ENCODE measurements at places on chromosomes 13 and 19.

GRCh38 chr13:45941261-45941660 lies 89.7 kb upstream of the SIAH3 start:
- no peak for DNase-seq

- DNase-seq, result no peak
Observed at GRCh38 chr13:73902296-73902695, 231.9 kb downstream of the KLF12 start.

GRCh38 chr19:48833977-48834376 lies 2.3 kb downstream of the HSD17B14 start:
- DNase-seq, result no peak

GRCh38 chr13:58946274-58946673 lies 1217.5 kb downstream of the DIAPH3 start:
- no peak for DNase-seq

DNA sequence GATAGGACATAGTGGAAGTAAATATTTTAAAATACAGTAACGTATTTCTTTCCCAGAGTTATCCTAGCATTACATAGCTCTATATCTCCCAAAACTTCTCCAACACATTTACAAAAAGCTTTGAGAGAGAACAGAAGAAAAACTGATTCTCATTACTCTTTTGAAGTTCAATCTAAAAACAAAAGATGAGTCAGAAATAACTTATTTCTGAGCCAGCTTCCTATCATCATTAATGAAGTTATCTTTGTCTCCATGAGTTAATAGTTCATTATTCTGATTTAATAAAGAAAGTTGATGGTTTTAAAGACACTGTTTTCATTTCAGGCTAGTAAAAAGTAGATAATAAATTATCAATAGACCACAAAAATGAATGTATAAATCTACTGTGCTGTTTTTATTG lies 446.7 kb upstream of the SPRY2 start:
- no peak for DNase-seq

GRCh38 chr19:33819506-33819879 lies 22.8 kb downstream of the KCTD15 start:
- DNase-seq, result no peak

DNA sequence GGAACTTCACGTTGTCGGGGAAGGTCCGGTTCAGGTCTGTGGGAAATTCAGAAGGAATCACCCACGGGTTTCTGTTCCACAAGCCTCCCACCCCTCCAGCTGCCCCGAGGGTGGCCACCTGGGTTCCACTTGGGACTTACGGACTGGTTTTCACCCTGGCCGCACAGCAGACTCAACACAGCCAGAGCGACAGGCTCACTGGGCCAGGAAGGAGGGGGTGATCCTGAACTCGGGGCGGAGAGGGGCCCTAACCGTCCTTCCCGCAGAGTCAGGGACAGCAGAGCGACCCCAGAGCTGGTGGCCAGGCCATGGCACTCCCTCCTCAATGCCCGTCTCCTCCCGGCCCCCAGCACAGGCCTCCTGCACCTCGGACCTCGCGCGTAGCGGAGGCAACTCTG lies 13.0 kb downstream of the GRTP1 start:
- no peak for DNase-seq

DNA sequence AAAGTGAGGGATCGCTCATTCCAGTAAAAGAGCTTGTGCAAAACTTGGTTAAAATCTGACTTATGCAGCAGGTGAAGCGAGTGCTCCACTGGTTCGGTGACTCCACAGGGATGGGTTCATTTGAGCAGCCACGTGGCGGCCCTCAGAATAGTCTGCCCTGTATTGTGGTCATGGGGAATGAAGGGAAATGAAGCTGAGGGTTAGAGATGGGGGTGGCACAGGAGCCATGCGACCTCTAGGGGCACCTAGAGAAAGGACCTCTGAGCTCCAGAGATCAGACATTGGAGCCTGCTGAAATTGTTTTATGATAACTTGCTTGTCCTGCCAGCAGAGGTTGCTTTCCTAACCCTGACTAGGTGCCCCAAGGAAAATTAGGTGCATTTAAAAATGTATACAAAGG lies 26.6 kb downstream of the CBY2 start:
- DNase-seq, result no peak

DNA sequence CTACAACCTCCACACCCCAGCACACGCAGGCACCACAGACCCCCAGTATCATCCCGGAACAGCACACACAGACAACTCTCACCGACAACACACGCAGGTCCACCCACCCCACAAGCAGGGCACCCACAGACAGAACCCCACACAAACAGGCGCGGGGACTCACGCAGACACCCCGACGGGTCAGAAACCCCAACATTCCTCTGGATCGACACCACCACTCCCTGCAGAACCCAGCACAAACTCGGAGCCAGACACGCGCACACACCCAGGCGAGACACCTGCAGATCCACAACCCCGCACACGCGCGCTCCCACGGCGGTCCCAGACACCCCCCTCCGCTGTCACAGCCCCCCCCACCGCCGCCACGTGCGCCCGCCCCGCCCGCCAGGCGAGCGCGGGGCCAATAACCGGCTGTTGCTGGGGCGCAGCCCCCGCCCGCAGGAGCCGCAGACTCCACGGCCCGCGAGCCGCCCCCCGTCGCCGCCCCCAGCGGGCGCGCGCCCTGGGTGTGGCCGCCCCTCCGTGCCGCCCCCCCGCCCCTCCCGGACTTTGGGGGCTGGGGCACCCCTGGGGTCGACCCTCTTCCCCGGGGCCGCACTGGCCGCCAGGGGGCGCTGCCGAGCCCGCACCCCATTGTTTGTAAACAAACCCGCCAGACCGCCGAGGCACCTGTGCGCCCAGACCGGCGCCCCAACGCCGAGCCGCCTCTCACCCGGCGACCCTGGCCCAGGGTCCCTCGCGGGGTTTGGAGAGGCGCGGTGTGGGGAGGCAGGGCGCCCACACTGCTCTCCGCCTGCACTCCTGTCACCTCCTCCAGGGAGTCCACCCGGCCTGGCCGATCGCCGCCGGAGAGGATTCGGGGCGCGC lies 712 bp downstream of the BBC3 start:
- no peak for DNase-seq

DNA sequence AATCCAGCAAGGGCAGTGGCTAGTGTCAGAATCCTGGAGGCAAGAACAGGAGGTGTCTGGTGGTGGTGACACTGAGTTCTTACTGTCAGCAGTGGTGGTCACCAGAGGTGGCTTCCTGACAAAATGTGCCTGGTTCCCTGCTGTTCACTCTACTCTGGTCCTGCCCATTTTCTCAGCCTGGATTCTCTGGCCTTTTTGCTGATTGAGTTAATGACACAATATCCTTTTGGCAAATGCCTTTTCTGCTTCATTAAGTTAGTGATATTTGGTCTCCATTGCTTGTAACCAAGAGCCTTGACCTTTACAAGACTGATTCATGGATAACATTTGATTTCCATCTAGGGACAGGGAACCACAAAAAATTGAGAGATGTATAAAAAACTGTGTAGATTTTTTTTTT lies 51.1 kb downstream of the RFC3 start:
- no peak for DNase-seq

- DNase-seq, result peak; percentile 16
Observed at GRCh38 chr13:29619995-29620394, 24.5 kb upstream of the SLC7A1 start.

- DNase-seq, result no peak
Observed at GRCh38 chr19:48506138-48506733, 5.4 kb downstream of the LMTK3 start.
